Fibroblast of upper back skin (primary cell): ENCODE measurements at places on chromosomes 2 and 18.

- no peak for DNase-seq
These were observed 165.5 kb downstream of the L3MBTL4 start for GRCh38 chr18:6249170-6249569.

- no peak for DNase-seq
These were observed 724 bp downstream of the FTCDNL1 start for GRCh38 chr2:199850218-199850717.

- no peak for DNase-seq
These were observed 11.4 kb upstream of the MAPRE2 start for GRCh38 chr18:35029770-35030169.

- no peak for DNase-seq
These were observed 636.1 kb upstream of the KLHL29 start for GRCh38 chr2:22748909-22749308.

- no peak for DNase-seq
These were observed 1.6 kb upstream of the KCNJ3 start for GRCh38 chr2:154696810-154697417.

- DNase-seq = no peak
These were observed 10.6 kb upstream of the WIPF1 start for GRCh38 chr2:174607989-174608865.

DNA sequence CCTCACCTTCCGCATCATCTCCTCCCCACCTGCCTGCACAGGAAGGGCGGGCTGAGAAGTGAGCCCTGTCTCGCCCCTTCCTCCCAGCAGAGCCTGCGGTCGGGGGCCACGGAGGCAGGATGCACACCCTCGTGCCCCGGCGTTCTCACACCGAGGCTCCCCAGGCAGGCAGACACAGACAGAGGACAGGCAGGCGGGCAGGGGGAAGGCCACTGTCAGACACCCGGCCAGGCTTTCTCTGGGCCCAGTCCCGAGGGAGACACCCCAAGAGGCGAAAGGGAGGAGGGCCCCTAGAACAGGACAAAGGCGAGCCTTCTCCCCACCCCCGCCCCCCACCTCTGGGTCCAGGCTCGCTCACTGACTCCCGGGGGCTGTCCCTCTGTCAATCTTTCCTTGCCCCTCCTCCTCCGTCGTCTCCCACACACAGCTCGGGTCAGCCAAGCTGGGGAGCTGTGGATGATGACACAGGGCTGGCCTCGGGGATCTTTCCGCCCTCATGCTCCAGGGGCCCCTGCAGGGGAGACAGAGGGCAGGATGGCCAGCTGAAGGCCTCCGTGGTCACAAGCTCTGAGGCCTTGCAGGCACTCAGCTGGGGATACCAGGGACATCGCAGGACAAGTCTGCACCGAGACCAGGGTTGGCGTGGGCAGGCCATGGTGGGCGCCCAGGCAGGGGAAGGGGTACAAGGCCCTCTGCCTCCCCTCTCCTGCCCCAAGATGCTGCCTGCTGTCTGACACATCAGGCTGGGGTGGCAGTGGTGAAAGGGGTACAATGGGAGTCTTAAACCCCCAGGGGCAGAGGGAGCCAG lies 24.9 kb downstream of the BIN1 start:
- DNase-seq = no peak

DNA sequence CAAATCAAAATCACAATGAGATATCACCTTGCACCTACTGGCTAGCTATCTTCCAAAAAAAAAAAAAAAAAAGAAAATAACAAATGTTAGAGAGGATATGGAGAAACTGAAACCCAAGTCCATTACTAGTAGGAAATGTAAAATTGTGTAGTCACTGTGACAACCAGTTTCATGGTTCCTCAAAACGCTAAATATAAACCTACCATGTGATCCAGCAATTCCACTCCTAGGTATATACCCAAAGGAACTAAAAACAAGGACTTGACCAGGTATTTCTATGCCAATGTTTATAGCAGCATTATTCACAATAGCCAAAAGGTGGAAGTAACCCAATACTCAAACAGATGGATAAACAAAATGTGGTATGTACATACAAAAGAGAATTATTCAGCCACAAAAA lies 11.7 kb upstream of the SCRN3 start:
- DNase-seq = no peak

DNA sequence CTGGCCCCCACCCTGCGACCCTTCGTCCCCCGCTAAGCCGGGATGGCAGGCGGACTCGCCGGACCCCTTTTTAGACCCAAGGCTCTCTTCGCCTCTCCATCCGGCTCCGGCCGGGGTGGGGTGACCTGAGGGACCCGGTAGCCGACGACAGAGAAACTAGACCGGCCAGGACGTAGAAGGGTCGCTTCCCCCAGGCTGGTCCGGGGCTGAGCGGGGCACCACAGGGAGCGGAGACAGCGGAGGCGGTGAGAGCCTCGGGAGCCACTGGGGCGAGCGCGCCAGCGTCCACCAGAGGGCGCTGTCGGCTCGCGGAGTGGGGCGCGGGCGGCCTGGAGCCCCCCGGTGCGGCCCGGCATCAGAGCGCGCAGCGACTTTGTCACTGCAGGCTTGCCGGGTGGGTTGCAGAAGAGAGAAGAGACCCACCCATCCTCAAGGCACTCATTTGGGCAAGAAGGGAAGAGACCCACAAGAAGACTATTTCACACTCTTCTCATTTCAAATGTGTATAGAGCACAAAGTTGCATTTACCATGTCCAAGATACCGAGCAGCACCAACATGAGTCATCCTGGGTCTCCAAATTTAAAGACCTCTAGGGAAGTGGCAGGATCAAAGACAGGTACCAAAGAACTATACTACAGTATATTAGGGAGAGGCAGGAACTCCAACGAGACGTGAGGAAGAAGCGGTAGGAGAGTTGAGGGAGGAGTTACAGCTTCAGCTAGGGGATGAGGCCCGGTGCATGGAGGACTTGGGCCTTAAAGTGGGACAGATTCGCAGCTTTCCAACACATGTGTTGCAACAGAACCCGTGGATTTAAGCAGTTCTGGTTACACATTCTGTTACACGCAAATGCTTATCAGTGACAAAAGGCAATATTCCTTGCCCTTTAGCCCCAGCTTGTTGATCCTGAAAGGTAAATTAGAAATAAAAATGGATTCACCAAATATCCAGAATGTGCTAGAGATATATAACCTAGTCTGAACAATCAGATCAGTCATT lies 7.6 kb upstream of the PRKCE start:
- DNase-seq = peak; percentile 49

DNA sequence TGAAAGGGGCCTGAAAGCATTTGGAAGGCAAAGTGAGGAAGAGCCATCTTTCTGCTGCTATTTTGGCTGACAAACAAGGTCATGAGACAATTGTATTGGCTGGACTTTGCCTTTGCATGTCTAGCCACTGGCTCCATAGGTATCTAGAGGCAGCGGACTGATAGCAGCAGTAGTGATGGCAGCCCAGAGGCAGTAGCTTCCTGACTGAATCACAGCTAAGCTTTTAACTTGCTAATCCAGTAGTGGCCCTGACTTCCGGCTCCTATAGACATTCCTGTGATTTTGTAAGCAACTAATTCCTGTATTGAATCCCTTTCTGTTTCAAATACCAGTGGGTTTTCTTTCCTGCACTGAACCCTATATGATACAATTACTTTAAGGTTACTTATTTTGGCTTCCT lies 69.8 kb upstream of the PDE1A start:
- no peak for DNase-seq

DNA sequence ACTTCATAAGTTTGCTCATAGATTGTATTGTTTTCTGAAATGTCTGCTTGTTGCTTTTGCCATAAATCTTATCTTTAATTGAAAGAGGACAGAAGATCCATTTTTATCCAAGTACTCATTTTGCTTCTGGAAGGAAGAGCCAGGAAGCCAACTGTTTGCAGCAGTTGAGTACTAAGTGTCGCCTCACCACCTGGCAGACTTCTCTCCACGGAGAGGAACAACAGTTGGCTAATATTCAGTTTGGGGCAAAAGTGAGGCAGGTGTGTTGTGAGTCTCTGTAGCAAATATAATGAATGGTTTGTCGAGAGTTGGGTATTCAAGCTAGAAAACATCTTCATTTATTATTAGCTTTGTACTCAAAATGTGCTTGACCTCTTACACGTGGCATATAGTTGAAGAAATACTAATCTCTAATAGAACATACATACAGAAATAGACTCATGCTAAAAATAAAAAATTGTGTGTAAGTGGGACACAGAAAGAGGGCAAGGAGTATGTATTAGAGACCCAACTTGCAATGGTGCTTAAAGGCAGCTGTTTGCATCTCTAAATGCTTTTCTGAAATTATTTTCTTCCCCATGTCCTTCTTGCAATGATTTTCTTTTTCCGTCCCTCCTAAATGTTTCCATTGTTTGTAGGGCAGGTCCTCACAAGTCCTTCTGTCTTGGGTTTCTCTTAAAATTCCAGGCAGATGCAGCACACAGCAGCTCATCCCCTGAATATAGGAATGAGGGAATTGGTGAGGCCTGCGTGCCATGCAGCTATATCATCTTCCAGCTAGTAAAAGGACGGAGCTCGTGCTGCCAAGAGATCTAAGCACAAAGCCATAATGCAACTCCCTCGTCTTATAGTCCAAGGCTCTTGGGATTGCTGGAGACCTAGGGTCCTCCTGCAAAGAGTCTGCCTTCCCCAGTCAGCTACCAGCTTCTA lies 44.8 kb upstream of the MAP3K20 start:
- DNase-seq = peak; percentile 32

GRCh38 chr2:83827618-83828017 lies 631.5 kb downstream of the SUCLG1 start:
- DNase-seq = no peak

DNA sequence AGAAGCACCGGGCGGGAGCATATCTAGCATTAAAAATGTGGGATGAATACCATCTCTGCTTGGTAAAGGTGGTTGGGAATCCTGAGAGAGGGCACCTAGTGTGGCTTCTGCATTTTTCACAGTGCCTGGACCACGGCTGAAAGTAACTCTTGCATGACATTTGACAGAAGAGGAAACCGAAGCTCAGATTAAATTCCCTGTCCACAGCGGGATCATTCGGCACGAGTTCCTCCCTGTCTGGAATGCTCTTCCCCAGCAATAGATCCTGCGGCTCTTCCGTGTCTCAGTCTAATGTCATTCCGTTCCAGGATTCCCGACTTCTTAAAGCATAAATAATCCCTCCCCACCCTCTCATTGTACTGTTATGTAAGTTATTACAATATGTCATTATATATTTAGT lies 905 bp upstream of the RPS7 start:
- no peak for DNase-seq

DNA sequence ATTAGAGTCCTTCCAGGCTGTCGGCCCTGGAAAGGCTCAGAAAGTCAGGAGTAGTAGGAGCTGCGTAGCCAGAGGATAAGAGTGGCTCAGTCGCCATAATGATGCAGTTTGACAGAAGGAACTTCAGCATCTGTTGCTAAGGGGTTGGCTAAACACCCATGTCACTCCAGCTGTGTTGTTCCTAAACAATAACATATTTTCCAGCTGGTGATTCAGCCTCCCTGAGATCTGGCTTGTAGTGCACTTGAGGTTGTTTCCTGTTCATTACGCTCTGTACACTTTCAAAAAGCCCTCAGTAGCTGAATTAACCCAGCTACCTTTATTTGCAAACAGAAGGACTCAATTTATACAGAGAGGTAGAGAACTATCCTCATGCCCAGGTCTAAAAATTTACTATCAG lies 39.7 kb upstream of the EPAS1 start:
- DNase-seq = no peak

GRCh38 chr2:237987268-237987667 lies 20.5 kb downstream of the UBE2F start:
- no peak for DNase-seq

- DNase-seq = peak; percentile 80
These were observed 105.0 kb downstream of the HIBCH start for GRCh38 chr2:190214426-190215194.

GRCh38 chr2:148303161-148303560 lies 282.3 kb downstream of the MBD5 start:
- DNase-seq = no peak

- no peak for DNase-seq
These were observed 19.1 kb upstream of the B3GNT2 start for GRCh38 chr2:62176801-62177200.

DNA sequence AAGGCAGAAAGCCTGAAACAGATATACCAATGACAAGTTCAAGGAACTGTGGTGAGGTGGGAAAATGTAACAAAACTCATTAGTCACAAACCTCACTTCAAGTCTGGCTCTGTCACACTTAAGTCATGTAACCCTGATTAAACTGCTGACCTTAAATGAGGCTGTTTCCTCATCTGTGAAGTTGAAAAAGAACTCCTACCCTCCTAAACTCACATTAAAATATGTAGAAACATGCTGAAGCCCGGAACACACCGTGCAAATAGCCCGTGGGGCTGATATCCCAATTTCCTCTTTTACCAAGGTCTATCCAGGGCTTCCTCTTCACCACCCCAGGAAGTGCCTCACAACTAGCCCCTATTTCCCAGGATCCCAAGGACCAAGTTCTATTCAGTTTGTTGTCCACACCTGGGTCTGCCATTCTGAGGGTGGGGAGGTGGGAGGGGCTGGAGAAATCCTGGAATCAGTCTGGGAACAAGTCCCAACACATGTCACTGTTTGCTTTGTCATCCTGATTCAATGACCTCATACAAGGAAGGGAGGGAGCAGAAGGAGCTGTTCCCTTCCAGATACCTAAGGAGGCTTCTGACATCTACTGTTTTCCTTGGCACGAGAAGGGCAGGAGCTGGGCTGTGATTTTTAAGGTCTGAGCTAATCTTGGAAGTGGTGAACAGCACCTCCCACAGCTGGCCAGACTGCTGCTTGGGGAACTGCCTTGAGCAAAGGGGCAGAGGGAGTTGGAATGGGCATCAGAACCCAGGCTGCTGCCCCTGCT lies 42.3 kb downstream of the SLC4A1AP start:
- peak; percentile 93 for DNase-seq

DNA sequence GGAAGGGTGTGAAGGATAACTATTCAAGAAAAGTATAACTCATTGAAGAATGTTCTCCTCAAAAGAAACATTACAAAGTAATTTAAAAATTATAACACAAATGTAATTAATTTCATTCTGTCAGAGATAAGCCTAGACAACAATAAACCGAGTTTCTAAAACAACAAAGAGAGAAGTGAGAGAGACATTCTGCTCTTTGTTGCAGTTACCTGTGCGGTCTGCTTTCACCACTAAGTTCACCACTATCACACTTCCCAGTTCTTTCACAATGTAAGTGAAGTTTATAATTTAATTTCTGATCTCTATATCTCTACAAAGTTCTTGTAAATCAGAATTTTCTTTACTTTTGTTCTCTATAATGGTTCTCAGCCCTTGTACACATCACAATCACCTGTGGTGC lies 76.3 kb upstream of the FRZB start:
- DNase-seq = no peak

DNA sequence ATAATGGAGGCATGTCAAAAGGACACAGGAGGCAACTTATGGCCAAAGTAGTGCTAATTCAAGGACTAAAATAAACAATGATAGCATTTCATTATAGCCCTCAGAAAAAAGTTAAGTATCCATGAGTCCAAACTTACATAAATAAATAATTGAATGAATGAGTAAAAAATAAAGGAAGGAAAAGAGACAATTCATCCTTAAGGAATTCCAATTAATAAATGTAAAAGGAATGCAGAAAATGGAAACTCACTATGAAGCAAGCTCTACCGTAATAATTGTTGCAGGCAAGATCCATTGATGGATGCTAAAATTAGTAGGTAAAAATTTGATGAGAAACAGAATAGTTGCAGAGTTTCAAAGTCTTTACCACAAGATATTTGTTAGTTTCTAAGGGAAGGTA lies 88.2 kb upstream of the RAPGEF4 start:
- DNase-seq = peak; percentile 52

GRCh38 chr2:191308026-191308425 lies 62.8 kb downstream of the MYO1B start:
- DNase-seq = no peak
